Stimulated activated CD4-positive, alpha-beta T cell treated with anti-CD3 and anti-CD28 coated beads, Interleukin-15, amount 100 ng/mL, for 1 hour (primary cell): ENCODE measurements at places on chromosomes 2 and 18.

DNA sequence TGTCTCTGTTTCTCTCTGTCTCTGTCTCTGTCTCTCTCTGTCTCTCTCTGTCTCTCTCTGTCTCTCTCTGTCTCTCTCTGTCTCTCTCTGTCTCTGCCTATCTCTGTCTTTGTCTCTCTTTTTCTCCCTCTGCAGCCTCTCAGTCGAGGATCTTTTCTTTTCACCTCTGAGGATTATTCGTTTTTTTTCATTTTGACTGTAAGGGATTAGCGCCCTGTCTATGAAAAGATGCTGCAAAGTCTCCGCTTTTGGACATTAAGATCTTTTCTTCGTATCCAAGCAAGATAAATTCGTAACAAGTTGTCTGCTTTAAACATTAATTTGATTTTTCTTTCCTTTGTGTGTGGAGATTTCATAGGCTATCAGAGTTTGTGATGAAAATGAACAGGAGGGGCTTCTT, 191.2 kb upstream of the TPO start:
- DNase-seq: no peak

DNA sequence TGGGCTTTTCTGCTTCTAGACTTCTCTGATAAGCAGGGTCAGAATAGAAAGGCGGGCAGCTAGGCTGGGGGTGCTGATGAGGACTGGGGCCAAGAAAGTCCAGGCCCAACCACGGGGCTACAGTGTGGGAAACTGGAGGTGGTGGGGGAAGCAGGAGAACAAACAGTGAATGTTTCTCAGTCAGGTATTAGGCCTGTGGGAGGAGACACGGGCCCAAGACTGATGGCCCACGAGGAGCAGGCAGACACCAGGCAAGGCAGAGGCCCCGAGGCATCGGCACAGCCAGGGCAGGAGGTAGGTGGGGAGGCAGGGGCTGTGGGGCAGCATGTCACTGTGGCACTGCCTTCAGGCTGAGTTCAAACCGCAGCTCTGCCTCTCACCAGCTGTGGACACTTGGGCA, 40.7 kb downstream of the KCNIP3 start:
- DNase-seq: no peak

DNA sequence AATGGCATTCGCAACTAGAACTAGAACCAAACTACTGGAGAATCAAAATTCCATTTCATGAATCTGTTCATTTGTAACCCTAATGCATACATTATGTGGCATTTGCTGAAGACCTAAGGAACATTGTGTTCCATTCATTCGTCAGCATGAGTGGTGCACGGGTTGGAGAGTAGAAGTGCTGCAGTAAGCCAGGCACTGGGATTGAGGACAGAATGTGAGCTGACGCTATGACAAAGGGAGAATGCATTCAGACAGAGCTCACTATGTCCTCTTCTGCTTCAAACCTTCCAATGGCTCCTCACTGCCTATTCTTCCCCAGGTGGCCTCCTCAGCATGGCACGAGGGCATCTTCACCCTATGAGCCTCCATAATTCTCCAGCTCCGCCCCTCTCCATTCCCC, 6.3 kb upstream of the MYOM1 start:
- DNase-seq: no peak

GRCh38 chr2:37394263-37394662, 49.8 kb downstream of the QPCT start:
- no peak for DNase-seq
